HT-29 (cell line): ENCODE measurements at places on chromosomes 13 and 19.

DNA sequence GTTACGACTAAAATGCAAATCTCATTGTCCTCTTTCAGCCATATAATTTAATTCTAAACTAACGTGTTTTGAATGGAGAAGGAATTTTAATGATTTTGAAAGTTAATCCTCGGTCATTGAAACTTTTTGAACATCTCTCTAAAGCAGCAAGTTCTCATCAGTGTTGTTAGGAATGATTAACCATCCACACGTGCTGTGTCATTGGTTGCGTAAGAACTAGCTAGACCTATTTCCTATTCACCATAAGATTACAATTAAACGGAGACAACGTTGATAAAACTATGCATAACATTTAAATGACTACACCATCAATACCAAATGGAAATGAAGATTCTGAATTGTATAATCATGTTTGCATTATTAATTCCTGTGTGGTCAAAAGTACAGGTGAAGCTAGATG lies 155.6 kb upstream of the IRS2 start:
- no peak for DNase-seq

DNA sequence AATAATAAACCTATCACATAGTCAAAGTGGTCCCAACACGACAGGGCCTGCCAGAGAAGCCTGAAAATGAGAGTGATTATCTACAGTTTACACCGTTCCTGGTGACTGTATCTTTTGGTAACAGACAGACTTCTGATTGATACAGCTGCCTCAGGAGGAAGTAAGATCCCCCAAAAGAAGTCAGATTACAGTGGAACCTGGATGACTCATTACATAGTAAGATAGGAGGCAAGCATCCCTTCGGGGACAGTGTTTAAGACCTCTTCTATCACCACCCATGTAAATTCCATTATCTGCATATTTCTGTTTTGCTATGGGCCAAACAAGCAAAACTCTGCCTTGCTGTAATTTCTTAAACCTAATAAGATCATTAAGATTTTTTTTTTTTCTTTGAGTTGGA lies 44.0 kb upstream of the FLT1 start:
- no peak for DNase-seq

GRCh38 chr13:109166804-109167203 lies 537.4 kb downstream of the MYO16 start:
- DNase-seq: no peak

DNA sequence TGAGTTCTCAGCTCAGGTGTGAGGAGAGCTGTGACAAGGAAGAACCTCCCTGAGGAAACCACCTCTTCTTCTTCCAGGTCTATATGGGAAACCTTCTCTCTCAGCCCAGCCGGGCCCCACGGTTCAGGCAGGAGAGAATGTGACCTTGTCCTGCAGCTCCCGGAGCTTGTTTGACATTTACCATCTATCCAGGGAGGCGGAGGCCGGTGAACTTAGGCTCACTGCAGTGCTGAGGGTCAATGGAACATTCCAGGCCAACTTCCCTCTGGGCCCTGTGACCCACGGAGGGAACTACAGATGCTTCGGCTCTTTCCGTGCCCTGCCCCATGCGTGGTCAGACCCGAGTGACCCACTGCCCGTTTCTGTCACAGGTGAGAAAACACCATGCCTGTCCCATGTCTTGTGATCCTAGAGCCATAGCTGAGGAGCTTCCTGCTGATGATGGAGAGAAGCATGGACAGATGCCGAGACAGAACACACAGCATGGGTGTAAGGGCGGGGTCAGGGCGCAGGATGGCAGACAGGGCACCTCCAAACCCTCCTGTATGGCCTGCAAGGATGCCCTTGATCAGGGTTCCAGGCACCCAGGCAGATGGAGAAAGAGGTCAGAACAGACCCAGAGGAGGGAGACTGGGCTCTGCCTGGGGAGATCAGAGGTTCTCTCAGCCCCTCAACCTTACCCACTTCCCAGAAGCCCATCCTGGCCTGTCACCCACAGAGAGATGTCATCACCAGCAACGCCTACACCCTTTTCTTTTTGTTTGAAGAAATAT lies 5.4 kb downstream of the KIR3DL3 start:
- DNase-seq: no peak

DNA sequence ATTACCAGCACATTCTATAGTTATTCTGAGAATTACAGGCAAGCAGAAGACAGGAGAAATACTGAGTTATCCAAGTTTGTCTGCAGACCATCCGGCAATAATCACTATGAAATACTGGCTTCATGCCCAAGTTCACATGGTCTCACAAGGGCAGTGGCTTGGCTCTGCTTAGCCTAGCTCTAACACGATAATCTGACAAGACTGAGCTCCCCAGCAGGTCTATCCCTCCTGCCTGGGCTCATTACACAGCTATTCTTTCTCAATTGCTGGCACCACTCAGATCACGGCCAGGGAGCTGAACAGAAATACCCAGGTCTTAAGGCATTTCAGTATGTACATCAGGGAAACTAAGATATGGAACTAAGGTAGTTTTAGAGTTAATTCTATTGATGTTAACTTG lies 361.6 kb upstream of the PCDH20 start:
- no peak for DNase-seq

GRCh38 chr19:33437821-33438671 lies 64.5 kb downstream of the CEBPG start:
- peak; percentile 43 for DNase-seq

- DNase-seq: no peak
Observed at GRCh38 chr13:51192348-51192747, 29.9 kb upstream of the FAM124A start.

GRCh38 chr13:64551755-64552154 lies 2678.4 kb downstream of the PCDH9 start:
- DNase-seq: no peak

DNA sequence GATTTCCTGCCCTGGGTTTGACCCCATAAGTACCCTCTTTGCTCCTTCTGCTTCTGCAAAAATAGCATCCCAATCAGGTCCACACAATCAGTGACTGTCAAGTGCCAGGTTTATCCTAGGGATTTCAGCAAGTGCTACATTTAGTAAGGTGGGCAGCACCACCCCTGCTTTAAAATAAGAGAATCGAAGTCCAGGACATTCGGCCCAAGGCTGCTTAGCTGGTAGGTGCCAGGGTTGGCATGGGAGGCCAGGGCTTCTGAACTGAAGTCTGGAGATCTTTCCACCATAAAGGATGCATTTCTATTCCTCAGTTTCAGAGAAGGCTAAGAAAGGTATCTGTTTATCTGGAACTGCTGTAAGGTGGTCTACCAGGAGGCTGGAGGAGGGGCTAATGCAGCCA lies 408.3 kb downstream of the ZNF536 start:
- DNase-seq: no peak

DNA sequence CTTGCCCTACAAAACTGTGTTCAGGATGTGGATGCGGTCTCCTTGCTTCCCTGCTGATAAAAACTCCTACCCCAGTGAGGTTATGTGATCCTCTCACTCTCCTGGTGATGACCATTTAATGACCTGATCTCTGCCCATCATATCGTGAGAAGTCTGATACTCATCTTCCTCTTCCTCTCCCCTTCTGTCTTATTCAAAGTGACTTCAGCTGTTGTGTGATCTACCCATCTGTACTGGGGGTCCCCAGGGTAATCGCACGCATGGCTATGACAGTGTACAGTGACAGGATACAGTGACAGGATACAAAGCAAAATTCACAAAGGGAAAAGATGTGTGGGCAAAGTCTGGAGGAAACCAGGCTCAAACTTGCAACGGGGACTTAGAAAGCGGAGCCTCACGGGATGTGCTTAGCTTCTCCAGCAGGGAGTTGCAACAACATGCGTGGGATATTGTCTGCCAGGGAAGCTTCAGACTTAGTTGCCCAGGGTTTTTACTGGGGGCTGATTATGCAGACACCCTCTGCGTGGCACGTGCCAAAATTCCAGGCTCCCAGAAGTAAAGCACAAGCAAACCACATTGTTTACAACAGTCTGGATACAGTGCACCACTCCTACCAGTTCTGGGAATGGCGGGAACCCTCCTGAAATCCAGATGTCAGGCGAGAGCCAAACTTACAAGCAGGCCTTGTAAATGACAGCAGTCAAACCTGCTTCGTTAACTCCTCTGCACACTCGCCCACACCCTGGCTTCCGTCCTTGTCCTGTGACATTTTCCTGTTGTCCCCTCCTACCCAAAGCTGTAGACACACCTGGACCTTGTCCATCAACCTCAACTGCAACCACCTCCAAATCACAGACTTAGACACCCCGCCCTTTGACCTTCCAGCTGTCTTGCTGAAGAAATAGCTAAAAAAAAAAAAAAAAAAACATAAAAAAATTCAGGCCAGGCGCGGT lies 18.0 kb upstream of the GARRE1 start:
- DNase-seq: no peak

GRCh38 chr19:5434970-5435641 lies 20.1 kb upstream of the ZNRF4 start:
- DNase-seq: no peak

DNA sequence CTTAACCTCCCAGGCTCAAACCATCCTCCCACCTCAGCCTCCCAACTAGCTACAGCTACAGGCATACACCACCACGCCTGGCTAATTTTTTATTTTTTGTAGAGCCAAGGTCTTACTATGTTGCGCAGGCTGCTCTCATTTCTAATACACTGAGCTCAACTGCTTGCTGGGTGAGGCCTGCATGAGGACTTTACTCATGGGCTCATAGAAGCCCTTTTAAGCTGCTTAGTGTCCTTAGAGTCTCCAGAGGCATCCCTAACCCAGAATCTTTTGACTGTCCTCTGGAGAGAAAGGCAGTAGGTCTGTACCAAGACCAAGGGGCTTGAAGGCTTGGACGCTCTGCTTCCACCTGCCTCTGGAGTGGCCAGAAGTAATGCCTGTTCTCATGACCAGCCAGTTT lies 141.6 kb downstream of the TM9SF2 start:
- no peak for DNase-seq

DNA sequence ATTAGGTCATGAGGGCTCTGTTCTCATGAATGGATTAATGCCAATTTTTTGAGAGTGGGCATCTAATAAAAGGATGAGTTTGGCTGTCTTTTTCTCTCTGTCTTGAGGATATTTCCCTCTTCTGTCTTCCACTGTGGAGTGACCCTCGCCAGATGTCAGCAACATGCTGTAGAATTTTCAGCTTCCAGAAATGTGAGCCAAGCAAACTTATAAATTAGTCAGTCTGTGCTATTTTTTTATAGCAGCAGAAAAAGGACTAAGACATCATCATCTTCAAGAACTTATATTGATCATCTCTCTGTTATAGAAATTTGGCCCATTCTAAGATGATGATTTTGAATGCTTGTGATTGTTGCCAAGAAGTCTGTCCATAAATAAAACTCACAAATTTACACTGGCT lies 431.4 kb downstream of the FGF9 start:
- DNase-seq: no peak

DNA sequence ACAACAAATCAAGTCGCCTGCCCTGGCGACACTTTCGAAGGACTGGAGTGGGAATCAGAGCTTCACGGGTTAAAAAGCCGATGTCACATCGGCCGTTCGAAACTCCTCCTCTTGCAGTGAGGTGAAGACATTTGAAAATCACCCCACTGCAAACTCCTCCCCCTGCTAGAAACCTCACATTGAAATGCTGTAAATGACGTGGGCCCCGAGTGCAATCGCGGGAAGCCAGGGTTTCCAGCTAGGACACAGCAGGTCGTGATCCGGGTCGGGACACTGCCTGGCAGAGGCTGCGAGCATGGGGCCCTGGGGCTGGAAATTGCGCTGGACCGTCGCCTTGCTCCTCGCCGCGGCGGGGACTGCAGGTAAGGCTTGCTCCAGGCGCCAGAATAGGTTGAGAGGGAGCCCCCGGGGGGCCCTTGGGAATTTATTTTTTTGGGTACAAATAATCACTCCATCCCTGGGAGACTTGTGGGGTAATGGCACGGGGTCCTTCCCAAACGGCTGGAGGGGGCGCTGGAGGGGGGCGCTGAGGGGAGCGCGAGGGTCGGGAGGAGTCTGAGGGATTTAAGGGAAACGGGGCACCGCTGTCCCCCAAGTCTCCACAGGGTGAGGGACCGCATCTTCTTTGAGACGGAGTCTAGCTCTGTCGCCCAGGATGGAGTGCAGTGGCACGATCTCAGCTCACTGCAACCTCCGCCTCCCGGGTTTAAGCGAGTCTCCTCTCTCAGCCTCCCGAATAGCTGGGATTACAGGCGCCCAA lies at the start of gene LDLR:
Gene LDLR, plus strand, starts transcription at position 210 of the 760 bp plus-strand sequence. Its CDS starts 86 bp downstream, at position 296.
- DNase-seq: peak; percentile 92

- DNase-seq: peak; percentile 68
Observed at GRCh38 chr19:48975947-48976847, 11.1 kb downstream of the FTL start.

DNA sequence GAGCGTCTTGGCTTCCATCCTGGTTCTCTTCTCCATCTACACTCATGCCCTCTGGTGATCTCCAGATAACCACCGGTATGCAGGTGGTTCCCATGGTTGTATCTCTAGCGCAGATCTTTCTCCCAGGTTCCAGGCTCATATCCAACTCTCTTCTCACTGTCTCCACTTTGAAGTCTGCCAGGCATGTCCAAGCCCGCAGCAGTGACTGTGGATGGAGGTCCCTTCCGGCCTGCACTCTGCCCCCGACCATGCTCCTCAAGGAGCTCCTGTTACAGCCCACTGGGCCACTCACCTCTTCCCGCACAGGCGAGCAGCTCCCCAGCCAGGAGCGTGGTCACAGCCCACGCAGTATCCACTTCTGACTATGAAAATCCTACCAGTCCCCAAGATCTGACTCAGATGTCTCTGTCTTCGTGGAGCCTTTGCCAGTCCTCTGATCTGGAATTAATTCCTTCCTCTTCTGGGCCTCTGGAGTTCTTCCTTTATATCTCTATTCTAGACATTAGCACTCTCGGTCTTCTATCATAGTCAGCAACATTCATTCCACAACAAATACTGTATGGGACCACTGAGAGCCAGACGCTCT lies 100.2 kb downstream of the TEX26 start:
- no peak for DNase-seq

DNA sequence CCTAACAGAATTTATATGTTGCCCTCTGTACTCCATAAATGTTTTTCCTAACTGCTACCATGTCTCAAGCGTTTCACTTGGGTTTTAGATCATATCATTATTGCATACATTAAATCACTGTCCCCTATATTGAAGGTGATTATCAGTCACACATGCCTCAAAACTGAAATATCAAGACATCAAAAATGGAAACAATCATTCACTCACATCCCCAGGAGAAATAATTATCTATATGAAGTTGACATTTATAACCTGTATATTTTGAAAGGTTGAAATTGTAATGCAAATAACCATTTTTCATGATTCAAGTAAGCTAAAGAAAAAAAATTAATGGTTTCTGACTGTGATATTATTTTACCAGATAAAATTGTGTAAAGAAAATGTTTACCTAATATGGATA lies 1695.0 kb downstream of the SLITRK1 start:
- DNase-seq: no peak

GRCh38 chr19:11151181-11151580 lies 4.4 kb downstream of the SPC24 start:
- no peak for DNase-seq

DNA sequence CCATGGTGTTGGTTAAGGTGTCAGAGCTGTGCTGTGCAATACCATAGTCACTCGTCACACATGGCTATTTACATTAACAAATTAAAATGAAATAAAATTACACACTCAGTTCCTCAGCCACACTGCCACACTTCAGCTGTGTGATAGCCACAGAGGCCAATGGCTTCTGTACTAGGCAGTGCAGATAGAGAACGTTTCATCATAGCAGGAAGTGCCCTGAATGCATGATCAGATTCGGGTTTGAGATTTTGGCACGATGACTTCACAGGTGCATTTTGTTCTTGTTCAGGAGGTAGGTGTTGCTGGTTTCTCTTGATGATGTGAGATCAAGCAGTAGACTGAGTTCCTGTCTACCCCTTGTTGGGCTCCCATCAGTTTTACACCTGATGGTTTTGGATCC lies 6.5 kb downstream of the ARMC6 start:
- DNase-seq: no peak

- no peak for DNase-seq
Observed at GRCh38 chr13:50228527-50228926, 213.3 kb downstream of the KCNRG start.
